Activated naive CD8-positive, alpha-beta T cell treated with anti-CD3 and anti-CD28 coated beads for 36 hours (primary cell): ENCODE measurements at places on chromosomes 3 and 15. TPM values are rescaled to one million over a fixed set of nuclear protein-coding genes. Genes with fewer than 3 reads are reported as not detected.

PRC1 gene
- 90.3 TPM for total RNA-seq

DNA sequence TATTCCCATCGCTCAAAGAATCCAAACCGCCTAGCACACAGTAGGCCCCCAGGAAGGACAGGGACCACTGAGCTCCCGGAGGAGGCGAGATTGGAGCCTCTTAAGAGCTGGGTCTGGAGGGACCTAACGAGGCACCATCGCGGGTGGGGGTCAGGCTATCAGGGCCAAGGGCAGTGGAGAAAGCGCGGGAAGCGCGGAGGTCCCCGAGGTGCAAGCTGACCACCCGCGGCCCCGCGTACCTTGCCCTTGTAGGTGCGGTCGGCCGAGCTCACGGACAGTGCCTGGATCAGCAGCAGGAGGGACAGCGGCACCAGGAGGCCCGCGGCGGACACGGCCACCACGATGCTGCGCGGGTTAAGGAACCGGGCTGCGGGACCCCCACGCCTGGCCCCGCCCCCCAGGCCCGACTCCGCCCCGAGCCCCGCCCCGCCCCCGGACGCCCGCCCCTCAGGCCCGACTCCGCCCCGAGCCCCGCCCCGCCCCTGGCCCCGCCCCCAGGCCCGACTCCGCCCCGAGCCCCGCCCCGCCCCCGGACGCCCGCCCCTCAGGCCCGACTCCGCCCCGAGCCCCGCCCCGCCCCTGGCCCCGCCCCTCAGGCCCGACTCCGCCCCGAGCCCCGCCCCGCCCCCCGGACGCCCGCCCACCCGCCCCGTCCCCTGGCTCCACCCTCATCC lies 3.9 kb downstream of the ZDHHC19 start:
- no peak for DNase-seq

DNA sequence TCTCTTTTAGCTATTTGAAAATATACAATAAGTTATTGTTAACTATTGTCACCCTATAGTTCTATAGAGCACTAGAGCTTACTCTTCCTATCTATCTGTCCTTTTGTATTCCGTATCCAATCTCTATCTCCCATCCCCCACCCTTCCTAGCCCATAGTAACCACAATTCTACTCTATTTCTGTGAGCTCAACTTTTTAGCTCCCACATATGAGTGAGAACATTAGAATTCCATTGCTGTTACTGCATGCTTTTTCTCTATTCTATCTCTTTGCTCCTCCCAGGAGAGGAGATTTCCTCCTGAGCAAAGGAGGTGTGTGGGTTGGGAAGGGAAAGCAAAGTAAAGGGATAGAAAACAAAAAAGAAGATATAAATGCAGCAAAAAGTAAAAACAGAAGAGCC lies 105.6 kb upstream of the SLC4A7 start:
- DNase-seq = no peak

DNA sequence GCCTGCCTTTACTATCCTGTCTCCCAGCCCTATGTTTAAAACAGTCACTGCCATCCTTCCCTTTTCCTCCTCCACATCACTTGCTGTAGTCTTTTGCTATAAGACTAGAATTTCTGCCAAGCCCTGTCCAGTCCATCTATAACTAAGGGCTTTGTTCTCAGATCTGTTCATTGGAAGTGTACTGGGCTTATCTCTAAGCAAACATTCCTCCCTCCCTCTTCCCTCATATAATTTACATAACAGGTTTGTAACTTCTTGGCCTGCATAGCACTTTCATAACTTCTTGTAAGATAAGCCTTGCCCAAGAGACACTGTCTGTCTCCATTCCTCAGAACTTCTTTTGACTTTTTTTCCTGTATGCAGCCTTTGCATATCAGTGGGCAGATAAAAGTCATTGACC lies 16.7 kb downstream of the TPRG1 start:
- no peak for DNase-seq

DNA sequence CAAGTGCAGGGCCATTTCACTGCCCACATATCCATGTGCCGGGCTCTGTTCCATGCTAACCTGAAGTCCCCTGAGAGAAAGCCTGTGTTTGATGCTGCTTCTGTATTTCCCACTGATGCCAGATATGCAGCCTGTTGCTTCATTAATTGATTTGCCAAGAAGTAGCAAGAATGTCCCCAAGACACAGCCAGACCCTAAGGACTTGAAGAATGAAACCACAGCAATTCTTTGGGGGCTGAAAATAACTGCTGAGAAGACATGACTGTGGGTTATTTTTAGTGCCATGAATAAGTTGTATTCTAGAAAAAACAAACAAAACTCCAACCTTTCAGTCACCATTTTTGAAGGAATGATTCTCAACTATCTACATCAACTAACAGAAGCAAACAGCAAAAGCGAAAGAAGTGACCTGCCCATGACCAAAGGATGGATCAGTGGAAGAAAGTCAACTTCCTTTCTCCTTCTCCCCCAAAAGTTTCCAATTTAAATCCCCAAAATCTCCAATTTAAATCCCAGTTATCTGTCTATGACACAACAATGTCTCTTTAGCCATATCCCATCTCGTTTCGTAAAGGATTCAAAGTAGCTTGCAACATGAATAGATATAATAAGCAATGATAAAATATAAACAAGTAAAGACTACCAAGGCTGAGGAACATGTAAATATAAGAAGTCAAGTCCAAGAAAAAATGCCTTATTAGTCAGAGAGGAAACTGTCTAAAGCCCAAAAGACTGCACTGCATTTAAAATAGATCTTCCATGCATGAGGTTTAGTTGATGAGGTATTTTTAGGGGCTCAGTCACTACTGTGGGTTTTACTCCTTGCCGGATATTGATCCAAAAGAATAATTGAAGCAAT lies 226.8 kb downstream of the DTWD1 start:
- no peak for DNase-seq

- DNase-seq = no peak
Observed at GRCh38 chr15:58522391-58522790, 90.6 kb downstream of the LIPC start.

- no peak for DNase-seq
Observed at GRCh38 chr3:110301781-110302180, 769.8 kb upstream of the NECTIN3 start.
